ENCODE measurements at places on chromosomes 7 and 10.

DNA sequence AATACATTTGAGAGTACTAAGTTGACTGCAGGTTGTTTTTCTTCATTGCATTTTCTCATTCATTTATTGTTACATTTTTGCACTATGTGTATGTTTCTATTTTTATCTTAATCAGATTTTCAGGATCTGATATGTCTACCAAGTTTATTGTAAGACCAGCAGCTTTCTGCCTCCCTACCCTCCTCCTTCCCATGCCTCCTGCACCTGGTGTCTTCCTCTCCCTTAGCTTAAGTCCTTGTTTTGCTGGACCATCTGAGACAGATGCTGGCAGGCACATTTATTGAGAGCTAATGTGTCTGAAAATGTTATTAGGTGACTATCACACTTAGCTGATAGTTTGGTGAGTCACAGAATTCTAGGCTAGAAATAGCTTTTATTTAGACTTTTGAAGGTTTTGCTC is 79.6 kb downstream of the ANLN start:
- no peak for DNase-seq

DNA sequence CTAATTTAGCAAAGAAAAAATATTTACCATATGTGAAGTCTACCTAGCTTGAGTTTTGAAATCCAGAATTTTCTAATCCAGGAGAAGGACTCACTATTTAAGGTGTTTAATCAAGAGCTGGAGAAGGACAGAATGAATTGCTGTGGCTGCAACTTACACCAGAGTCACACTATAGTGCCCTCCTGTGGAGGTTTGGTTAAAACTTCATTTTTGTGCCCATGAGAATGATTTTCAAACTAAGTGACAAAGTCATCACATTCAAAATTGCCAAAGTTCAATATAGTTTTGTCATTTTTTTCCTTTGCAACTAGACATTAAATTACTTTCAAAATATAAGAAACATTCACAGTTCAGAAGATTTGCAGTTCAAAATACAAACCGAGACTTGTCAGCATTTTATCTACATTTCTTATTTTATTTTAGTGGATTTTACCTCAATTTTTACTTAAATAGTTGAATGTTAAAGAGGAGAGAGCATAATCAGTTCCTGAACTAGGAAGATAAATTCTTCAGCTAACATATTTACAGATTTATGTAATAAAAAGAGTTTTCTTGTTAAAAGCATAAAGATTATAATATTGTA is 70.7 kb downstream of the CABCOCO1 start:
- DNase-seq: no peak

DNA sequence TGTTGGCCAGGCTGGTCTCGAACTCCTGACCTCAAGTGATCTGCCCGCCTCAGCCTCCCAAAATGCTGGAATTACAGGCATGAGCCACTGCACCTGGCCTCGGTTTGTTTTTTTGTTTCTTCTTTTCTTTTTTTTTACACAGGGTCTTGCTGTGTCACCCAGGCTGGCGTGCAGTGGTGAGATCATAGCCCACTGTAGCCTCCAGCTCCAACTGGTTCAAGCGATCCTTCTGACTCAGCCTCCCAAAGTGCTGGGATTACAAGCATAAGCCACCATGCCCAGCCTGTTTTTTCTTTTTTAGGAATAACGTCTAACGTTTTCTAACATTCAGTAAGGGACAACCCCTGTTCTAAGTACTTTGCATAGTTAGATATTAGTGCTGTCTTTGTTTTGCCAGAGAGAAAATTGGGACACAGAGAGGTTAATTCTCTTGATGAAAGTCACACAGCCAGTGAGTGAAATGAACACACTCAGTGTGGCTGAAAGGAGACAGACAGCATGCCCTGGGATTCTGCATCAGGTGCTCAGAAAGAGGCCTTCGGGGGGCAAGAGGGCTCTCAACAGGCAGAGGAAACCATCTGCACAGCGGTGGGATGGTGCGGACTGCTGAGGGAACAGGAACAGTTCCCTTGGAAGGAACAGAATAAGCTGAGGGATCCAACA is 4.3 kb downstream of the LIMK1 start:
- no peak for DNase-seq

- DNase-seq: no peak
These were observed 69.6 kb downstream of the NRG3 start for GRCh38 chr10:81944609-81945008.

DNA sequence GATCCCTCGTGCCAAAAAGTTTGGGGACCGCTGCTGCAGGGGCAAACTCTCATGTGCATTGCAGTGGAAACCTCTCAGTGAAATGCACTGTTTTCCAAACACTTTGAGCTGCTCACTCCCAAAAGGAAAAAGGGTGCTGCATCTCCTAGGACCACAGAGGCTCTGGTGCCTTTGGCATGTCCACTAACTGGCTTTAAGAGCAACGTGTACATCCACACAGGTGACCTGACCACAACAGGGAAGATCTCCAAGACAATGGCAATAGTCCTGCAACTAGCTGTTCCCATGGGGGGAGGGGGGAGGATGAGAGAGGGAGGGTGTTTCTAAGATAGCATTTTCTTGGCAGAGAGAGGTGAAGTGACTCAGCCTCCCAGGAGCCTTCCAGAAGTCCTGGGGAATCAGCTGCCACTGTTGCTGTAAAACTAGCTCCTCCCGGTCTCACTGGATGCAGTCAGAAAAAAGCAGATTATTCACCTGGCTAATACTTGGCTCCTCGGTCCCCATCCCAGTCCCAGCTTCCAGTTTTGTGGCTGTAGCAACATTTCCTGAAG is 181.7 kb downstream of the HECW1 start:
- no peak for DNase-seq

- no peak for DNase-seq
These were observed 109.1 kb downstream of the POU6F2 start for GRCh38 chr7:39086638-39087360.

- no peak for DNase-seq
These were observed 326.0 kb downstream of the BICC1 start for GRCh38 chr10:58838561-58839208.

DNA sequence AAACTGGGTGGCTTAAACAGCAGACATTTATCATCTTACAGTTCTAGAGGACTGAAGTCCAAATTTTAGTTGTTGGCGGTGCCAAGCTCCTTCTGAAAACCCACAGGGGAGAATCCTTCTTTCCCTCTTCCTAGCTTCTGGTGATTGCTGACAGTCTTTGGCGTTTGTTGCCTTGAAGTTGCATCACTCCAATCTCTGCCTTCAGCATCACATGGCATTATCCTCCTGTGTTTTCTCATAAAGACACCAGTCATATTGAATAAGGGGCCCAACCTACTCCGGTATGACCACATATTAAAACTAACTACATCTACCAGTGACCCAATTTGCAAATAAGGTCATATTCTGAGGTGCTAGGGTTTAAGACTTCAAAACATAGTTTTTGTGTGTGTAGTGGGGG is 472.1 kb upstream of the IGFBP3 start:
- DNase-seq: no peak

DNA sequence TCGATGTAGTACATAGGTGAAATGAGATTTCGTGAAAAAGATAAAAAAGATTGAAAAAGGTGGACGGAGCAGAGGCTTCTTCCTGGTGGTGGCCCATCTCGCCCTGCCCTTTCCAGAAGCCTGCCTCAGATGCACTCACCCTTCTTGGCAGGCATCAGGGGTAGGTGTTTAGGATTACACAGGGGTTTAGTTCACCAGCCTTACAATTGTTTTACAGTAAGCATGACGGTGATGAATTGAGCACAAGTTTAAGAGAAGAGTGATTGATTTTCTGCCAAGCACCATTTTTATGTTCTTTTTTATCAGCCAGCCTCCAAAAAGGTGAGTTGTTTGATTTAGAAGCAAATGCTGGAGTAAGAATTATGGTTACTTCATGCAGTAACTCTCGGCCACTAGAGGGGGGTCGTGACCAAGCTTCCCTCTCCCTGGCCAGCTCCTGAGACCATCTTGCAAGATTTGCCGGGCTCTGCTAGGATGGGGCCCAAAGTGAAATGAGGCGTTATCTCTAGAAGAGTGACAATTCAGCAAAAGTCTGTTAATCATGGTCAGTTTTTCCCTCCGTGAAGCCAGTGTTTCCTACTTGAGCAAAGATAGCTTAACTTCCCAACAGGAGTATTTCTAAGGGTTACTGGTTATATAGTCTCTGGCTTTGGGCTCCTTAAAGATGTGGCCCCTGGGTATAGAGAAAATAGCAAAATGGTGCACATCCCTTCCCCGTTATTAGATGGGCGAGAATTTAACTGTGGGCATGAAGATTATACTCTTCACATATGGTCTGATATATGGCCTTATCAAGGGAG is 228.8 kb downstream of the BMPER start:
- DNase-seq: no peak

DNA sequence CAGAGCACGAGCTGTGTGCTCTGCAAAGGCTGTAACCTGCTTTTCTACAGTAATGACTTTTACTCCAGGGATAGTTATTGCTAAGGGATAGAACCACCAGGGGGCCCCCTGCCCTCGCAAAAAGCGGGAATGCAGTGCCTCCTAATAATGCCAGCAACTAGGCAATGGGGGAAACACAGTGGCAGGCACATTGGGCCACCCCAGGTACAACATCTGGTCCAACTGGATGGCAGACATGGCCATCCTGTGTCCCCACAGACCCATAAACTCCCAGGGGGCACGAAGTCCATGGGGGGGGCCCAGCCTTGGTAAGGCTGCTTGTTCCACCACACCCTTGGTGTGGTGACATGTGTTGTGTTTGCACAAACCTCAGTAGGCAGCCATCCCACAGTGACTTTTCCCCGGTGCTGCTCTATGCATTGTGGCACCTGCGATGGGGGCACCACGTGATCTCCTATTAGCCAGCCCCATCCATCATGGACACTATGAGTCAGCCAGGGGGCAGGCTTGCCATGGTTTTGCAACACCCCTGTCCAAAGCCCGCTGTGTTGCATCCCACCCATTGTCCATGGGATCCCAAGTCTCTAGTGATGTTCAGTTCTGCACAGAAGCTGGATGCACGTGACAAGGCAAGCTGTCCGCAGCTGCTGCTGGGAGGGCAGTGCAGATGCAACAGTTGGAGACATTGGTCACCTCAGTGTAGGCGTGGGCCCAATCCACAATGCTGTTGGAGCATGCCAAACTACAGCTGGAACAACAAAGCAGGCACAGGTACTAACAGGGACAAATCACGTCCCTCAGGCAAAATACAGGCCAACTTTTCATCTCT is 84.0 kb downstream of the ANLN start:
- DNase-seq: no peak

DNA sequence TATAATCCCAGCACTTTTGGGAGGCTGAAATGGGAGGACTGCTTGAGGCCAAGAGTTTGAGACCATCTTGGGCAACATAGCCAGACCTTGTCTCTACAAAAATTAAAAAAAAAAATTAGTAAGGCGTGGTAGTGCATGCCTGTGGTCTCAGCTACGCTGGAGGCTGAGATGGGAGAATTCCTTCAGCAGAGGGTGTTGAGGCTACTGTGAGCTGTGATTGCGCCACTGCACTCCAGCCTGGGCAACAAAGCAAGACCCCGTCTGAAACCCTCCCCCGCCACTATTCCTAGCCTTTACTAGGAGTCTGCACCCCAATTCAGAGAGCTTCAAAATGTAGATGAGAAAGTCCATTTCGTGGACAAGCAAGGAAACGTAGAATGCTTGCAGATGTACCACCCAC is 95.2 kb downstream of the PRPF18 start:
- no peak for DNase-seq

Data from left renal cortex interstitium (tissue), 4 donors.